ENCODE measurements at places on chromosomes 1 and 21.

DNA sequence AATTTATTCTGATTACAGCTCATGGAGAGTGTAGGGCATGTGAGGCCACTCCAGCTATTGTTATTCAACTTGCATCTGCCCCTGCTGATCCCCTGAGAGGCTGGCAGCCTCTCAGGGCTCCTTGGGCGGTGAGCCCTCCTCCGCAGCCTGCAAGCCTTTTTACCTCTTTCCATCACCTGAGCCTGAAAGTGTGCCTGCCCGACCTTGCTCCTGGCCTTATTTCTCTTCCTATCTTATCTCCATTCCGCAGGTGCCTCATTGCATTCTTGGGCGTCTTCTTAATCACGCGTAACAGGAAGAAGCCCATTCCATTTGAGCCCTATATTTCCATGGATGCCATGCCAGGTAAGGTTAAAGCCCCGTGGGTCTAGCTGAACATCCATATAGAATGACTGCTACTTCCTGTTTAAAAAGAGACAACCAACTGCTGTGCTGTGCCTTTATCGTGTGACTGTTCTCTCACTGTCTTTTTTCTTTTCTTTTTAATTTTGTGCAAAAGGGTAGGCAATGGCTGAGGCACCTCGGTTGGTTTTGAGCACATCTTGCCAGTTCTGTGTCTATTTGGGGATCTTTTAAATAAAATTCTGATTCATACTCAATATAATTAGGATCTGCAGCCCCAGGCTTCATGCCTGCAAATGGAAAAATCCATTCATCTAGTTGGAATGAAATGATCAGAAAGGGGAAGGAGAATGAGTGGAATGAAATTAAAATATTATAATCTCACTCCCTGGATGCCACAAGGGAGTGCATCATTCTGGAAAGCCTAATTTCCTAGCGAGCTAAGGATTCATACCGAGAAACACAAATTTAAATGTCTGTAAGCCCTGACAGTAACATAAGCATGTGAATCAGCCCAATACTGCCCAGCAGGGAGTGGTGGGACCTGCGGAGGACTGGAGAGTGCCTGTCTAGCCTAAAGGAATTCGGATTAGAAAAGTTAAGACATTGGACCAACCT, 38.6 kb upstream of the RCAN3 start:
- DNase-seq = no peak

DNA sequence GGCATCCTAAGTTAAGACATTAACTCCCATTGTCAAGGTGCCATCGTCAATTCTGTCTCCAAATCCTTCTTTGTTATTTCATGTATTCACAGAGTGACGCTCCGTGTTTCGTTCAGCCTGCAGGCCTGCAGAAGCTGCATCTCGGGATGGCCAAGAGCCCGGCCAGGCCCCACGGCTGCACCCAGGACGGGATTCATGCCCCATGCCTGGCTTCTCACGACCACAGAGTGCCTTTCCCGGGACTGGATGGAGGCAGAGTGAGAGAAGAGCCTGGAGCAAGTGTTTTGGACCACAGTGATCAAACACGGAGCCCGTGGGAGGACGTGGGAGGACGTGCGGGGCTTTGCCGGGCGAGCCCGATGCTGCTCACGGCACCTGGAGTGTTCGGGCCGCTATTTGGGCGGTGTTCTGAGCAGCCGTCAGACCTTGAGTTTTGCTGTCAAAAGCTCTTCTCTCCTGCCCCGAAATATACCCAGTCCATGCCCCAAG, 56.8 kb downstream of the COL6A1 start:
- no peak for DNase-seq

DNA sequence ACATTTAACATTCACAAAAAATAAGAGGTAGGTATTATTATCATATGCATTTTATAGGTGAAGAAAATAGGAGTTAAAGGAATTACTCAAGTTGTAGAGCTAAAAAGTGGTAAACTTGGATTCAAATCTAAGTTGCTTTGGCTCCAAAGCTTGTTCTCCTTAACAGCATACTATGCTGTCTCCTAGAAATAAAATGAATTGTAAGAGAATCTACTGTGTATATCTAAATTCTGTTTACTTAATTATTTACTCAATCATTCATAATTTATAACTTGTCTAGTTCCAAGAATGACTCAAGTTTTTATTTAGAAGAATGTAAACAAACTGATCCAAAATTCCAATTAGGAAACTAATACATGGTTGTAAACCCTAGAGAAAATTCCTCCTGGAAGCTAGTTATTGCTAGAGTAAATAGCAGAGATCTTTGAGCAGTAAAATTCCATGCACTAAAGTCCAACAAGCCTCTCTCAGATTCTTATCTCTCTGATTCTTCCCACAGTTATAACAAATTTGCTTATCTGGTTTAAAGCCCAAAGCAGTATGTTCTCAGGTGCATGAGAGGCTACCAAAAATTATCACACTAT, 132.5 kb upstream of the DPT start:
- DNase-seq = no peak

GRCh38 chr1:213383465-213383864, 332.4 kb downstream of the RPS6KC1 start:
- no peak for DNase-seq

GRCh38 chr1:204777591-204777990, 92.1 kb upstream of the LRRN2 start:
- DNase-seq = no peak

DNA sequence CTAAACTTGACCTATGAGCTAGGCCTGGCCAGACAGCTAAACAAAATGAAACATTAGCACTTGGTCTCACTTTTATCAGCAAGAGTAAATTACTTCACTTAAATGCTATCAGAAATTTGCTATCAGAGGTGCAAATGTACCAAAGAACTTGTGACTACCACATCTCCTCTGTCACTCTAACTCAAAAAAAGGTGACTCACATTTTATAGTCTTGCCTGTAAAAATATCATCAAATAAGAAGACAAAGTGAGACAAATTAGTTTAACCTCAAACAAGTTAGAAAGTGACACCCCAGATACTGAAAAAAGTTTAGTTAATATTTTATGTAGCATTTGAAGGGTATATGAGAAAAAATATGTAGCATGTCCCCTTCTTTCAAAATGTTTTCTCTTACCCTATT, 76.9 kb downstream of the EPS15 start:
- no peak for DNase-seq

DNA sequence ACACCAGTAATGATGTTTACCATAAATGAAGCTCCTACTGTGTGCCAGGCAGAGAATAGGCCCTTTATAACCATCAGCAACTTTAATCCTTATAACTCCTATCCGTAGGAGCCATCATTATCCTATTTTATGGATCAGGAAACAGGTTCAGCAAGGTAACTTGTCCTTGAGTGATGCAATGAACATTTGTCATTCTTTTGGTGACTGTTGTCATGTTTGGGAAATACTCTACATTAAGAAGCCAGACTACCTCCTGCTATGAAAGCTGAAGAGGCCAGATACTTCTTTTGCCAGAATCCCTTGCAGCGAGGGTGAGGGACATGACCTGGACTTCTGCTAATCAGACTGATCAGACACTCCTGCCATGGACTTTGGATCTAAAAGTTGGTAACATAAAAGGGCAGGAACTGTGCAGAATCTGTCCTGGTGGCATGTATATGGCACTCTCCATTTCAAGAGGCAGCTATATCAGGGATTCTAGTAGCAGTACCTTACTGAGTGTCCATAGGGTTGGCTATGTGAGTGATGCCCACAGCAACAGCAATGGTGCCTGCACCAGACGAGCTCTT, 33.1 kb upstream of the SRRM1 start:
- DNase-seq = no peak

DNA sequence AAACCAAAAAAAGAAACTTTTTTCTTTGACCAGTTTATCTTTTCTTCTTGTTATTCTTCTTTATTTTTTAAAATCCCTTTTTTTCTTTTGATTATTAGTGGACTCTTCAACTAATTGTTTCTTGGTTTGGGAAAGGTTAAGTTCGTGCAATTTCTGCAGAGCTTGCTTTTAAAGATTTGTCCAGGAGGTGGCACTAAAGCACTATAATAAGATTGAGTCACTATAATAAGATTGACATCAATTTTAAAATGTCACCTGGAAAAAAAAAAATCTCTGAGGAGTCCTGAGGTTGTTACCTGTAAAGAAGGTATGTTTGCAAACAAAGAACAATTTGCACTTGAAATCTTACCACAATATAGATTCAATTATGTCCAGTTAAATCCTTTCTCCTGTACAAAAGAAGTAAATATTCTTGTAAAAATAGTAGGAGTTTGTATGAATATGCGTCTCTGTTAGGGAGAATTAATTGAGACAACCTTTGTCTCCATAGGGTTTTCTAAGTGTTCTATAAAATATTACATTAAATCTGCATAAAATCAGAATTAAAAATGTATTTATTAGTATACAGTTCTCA, 166.7 kb downstream of the ADGRL4 start:
- DNase-seq = no peak

DNA sequence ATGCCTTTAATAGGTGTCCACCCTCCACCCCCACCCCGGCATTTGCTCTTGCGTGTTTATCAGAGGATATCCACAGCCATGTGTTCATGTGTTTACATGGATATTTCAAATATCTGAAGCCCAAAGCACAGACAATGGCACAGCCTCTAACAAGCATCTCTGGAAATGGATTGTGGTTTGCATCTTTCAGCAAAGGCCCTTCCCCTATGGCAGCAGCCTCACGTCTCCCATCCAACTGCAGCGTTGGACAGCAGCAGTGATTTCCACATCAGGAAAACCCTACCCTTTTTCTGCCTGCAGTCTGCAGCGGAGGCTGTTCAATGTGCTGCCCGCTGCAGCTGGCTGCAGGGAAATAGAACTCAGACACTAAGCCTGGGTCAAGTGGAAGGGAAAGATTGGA, 1.6 kb downstream of the RASSF5 start:
- no peak for DNase-seq

- DNase-seq = no peak
Observed at GRCh38 chr1:12309783-12310742, 80.2 kb downstream of the VPS13D start.

GRCh38 chr21:37496972-37497371, 130.4 kb downstream of the DYRK1A start:
- DNase-seq = no peak

DNA sequence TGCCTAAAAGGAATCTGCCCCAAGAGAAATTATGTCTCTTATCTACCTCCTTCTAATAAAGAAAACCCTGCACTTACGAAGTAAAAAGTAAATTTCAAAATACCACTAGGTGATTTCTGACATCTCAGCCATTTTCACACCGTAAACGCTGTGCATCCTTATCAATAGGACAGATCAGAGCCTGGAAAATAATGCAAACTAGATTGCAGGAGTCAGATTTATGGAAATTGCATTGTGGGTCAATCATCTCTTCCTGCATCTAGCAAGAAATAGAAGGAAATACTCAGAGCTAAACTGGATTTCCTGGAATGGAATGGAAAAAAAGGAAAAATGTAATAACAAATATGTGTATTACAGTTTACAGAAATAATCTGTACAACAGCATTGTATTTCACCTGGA, 114.3 kb upstream of the PLPPR4 start:
- no peak for DNase-seq

GRCh38 chr21:36255663-36256062, 64.3 kb upstream of the MORC3 start:
- no peak for DNase-seq
